Spleen (tissue), 13 donors: ENCODE measurements at places on chromosomes 3 and 15. TPM values are rescaled to one million over a fixed set of nuclear protein-coding genes. Genes with fewer than 3 reads are reported as not detected.
A peak's percentile ranks its signal among the peaks of the same experiment; 100 is the strongest.

GRCh38 chr15:37100109-37100965 lies at the start of gene MEIS2:
MEIS2 (minus strand) TSS chr15:37100549; CDS start chr15:37099466, 1,083 bp downstream.
- DNase-seq, result peak; percentile 89

DNA sequence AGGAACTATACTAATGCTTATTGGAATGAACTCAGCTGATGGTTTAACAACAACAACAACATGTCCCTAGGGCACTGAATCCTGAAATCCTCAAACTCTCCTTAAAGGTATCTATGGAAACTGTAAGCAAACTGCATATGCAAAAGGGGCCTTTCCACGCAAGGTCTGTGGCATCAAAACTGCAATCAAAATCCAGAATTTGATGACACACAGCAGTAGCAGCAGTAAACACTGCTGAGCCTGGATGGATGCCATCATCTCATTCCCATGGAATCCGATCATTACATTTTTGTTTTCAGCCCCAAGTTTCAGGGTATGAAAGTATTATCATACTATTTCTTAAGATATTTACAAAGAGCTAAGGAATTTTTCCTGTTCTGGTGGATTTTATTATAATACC lies 399.7 kb downstream of the VPS13C start:
- no peak for DNase-seq

DNA sequence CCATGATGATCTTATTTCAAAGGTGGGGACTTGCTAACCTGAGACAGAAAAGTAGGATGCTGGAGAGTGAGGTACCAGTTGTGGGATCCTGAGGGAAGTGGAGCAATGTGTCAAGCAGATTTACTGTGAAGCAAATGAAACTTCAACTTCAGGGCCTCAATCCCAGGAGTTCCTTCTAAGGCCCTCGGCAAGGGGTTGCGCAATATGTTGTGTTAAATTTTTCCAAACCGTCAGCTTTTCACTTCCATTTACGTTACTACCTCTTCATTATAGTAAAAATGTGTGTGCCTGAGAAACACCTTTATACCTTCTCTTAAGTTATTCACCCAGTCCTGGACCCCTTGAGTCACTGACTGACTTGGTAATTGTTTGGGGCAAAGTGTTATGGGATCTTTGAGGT lies 42.5 kb upstream of the KCNH8 start:
- no peak for DNase-seq

- no peak for DNase-seq
These were observed 642 bp downstream of the COX5A start for GRCh38 chr15:74937272-74937589.

DNA sequence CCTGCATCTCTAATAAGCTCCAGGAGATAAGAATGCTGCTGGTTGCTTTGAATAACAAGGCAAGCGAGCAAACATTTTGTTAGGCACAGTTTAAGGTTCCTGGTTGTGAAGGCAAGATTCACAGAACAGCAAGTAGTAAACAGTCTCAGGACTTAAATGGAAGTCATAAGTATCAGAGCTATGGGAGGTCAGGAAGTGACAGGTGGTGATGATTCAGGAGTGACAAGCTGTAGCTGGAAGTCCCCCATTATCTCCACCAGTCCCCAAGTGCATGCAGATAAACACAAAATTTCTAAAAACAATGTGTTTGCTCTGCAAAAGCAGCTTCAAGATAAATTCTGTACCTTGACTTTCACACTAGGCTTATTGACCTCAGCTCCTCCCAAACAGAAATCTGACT lies 3.3 kb downstream of the FETUB start:
- DNase-seq, result no peak

DNA sequence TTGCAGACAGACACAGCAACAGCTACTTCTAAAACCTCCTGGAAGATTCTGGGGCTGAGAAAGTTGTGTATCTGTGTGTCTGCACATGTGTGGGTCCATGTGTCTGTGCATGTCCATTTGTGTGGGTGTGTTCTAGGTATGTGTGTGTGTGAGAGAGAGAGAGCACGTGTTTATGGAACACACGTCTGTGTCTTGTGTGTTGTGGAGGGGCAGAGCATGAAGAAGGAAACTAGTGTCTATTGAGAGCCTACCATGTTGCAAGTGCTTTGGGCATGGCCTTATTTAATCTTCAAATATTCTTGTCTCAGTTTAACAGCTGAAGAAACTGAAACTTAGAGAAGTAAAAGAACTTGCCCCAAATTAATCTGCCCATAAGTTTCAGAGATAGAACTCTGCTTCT lies 327.5 kb downstream of the UACA start:
- no peak for DNase-seq

GRCh38 chr15:24761704-24762302 lies 86.2 kb downstream of the NPAP1 start:
- DNase-seq, result no peak

GRCh38 chr15:64185146-64185911 lies 22.5 kb upstream of the PPIB start:
- no peak for DNase-seq

DNA sequence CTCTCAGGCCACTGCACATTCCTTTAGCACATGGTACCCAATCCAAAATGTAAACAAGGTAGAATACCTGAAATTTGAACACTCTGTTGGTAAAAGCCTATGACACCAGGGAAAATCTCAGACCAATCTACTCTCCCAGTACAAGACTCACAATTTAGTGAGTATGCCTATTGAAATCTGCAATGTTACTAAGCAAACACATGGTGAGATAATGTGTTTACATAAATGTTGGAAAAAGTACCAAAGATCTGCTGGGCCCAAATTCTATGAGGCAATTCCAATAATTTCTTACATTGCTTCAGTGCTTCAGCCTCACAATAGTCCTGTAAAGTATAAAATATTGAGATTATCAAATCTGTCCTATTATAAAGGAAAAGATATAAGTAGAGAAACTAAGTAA lies 536.1 kb downstream of the PYDC2 start:
- DNase-seq, result no peak

- DNase-seq, result no peak
These were observed 5.5 kb downstream of the SMAD6 start for GRCh38 chr15:66707310-66708082.

Gene LRRC34
- 2.7 TPM for polyA plus RNA-seq

- DNase-seq, result no peak
These were observed 63.5 kb upstream of the ETV5 start for GRCh38 chr3:186172353-186172752.

GRCh38 chr15:41435037-41435786 lies 18.3 kb downstream of the RTF1 start:
- DNase-seq, result no peak

DNA sequence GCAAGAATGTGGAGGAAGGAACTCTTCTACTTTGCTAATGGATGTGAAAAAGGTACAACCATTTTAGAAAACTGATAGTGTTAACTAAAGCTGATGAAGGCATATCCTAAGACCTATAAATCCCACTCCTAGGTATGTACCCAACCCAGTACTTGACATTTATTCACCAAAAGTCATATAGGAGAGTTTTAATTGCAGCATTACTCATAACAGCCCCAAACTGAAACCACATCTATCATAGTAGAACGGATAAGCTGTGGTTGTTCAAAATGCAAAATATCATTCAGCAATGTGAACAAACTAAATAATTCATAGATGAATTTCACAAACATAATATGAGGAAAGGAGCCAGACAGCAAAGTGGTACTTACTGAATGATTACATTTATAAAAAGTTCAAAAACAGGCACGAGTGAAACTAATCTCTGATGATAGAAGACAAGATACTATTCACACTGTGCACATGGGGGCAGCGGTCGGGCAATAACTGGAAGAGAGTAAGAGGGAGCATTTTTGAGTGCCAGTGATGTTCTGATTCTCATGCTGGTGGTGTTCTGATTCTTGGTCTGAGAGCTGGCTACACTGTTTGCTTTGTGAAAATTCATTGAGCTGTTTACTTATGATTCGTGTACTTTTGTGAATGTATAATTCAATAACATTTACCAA lies 34.3 kb downstream of the GOLIM4 start:
- no peak for DNase-seq

GRCh38 chr15:52054381-52054780 lies 35.4 kb downstream of the MAPK6 start:
- DNase-seq, result no peak

Gene C15orf62
- polyA plus RNA-seq, result 0.38 TPM

Gene CTXN2
- polyA plus RNA-seq, result not detected

DNA sequence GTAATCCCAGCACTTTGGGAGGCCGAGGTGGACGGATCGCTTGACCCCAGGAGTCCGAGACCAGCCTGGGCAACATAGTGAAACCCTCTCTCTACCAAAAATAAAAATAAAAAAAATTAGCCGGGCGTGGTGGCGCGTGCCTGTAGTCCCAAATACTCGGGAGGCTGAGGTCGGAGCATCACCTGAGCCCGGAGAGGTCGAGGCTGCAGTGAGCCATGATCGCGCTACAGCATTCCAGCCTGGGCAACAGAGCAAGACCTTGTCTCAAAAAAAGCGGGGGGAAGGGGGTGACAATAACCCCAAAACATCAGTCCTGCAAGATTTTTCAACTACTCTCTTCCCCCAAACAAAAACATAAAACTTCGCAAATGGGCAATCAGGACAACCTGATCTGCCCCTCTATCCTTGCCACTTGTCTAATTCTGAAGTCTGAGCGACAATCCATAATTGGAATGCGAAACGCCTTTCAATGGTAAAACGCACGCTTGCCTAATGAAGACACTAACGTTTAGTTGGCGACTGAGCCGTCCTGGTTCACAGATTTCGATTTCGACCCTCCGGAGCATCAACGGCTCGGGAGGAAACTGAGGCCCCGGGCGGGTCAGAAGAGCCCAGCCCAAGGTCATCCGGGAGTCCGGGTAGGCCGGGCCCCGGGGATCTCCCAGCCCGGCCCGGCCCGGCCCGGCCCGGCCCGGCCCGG lies 868 bp downstream of the BTBD1 start:
- no peak for DNase-seq

DNA sequence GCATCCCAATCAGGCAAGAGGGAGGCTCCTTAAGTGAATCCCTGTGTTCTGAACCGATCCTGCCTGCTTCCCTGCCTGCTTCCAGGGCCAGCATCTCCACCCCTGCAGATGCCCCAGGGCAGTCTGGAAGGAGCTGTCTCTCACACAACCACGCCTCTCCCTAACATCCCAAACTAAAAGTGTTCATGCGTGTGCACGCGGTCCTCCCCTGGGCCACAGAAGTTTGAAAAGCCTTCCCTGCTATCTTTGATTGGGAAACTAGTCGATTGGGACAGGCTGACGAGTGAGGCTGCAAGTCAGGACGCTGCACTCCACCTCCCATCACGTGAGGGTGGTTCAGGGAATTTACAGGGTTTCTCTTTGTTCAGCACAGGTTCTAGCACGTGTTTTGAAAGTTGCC lies 340.9 kb upstream of the ICE2 start:
- DNase-seq, result no peak

- no peak for DNase-seq
These were observed 172.7 kb downstream of the ZBTB20 start for GRCh38 chr3:114974387-114974786.

Gene IVD
- 44.4 TPM for polyA plus RNA-seq

Gene FOXP1
- 11.1 TPM for polyA plus RNA-seq

DNA sequence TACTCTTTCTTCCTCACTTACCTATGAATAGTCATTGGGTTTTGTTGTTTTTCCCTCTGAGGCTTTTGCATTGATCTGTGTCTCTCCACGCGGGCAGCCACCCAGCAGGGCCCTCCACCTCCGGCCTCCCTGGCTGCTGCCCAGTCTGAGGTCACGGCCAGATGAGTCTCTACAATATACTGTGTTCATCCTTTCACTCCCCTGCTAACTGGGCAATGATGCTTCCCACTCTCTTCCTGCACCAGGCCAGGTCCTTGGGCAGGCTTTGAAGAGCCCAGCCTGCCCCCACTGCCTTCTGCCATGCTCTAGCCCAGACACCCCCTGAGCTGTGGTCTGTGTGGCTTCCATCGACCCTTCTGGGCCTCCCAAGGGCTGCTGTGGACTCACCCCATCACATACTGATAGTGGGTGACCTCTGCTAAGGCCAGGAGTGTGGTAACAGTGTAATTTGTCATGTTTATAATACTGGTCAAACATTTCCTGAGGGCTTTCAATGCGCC lies 18.0 kb downstream of the PDIA5 start:
- DNase-seq, result peak; percentile 59

- DNase-seq, result no peak
These were observed 43.1 kb downstream of the THRB start for GRCh38 chr3:24451461-24452099.

Gene HIGD2B
- polyA plus RNA-seq, result not detected

GRCh38 chr3:119810018-119810435 lies 28.1 kb downstream of the NR1I2 start:
- DNase-seq, result peak; percentile 89

GRCh38 chr3:39428745-39429201 lies 22.3 kb downstream of the RPSA start:
- no peak for DNase-seq
